Astrocyte of the cerebellum (primary cell): ENCODE measurements at places on chromosomes 16 and 17.
A peak's percentile ranks its signal among the peaks of the same experiment; 100 is the strongest.

- DNase-seq = no peak
Observed at GRCh38 chr17:72304859-72305258, 184.0 kb downstream of the SOX9 start.

DNA sequence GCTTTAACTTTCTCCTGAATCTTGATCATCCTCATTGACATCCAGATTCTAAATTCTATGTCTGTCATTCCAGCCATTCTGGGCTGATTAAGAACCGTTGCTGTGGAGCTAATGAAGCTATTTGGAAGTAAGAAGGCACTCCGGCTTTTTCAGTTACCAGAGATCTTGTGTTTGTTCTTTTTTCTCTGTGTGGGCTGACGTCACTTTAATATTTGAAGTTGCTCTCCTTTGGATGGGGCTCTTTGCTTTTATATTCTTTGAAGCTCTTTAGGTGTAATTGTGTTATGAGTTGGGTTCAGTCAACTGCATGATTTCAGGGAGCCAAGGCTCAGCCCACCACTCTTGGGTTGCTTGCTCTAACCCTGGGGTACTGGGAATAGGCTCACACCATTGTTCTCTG, 460.6 kb downstream of the CDH8 start:
- no peak for DNase-seq

DNA sequence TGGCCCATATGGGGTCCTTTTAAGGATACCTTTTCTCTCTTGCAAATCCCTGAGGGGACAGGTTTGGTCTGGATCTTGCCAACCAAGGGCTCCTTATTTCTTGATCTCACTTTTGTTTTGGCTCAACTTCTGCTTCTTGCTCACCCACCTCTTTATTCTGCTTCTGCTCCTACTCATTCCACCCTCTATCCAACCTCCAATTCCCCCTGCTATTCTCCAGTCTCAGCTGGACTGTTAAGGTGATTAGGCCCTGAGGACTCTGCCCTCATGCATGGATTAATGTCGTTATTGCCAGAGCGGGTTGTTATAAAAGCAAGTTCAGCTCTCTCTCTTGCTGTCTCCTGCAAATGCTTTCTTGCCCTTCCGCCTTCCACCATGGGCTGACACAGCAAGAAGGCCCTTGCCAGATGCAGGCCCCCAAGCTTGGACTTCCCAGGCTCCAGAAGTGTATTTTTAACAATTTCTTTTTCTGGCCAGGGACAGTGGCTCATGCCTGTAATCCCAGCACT, 29.8 kb downstream of the LAT start:
- no peak for DNase-seq

- no peak for DNase-seq
Observed at GRCh38 chr17:58219789-58220183, 731 bp upstream of the MKS1 start.

DNA sequence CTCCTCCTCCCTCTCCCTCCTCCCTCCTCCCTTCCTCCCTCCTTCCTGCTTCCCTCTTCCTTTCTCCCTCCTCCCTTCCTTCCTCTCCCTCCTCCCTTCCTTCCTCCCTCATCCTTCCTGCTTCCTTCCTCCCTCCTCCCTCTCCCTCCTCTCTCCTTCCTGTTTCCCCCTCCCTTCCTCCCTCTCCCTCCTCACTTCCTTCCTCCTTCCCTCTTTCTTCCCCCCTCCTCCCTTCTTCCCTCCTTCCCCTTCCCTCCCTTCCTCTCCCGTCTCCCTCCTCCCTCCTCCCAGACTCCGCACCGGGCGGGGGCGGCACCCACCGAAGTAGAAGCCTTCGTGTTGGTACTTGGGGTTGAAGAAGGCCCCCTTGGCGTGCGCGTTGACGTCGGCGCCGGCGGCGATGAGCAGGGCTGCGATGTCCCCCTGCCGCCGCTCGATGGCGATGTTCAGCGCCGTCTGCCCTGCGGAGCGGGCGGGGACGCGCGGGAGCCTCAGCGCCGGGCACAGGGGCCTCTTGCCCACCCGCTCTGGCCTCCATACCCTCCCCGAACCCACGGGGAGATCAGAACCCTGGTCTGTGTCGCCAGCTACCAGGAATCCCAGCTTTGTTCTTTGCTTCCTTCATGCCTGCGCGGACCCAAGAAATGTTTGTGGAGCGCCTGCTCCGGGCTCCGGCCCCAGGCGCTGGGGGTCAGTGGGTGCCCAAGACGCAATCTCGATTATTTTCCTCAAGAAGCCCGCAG, 22.2 kb downstream of the TRPV3 start:
- peak; percentile 19 for DNase-seq

GRCh38 chr16:55760310-55761001, 72.4 kb downstream of the CES1 start:
- DNase-seq = no peak

- DNase-seq = no peak
Observed at GRCh38 chr16:89696670-89697128, 4.8 kb downstream of the SPATA2L start.

DNA sequence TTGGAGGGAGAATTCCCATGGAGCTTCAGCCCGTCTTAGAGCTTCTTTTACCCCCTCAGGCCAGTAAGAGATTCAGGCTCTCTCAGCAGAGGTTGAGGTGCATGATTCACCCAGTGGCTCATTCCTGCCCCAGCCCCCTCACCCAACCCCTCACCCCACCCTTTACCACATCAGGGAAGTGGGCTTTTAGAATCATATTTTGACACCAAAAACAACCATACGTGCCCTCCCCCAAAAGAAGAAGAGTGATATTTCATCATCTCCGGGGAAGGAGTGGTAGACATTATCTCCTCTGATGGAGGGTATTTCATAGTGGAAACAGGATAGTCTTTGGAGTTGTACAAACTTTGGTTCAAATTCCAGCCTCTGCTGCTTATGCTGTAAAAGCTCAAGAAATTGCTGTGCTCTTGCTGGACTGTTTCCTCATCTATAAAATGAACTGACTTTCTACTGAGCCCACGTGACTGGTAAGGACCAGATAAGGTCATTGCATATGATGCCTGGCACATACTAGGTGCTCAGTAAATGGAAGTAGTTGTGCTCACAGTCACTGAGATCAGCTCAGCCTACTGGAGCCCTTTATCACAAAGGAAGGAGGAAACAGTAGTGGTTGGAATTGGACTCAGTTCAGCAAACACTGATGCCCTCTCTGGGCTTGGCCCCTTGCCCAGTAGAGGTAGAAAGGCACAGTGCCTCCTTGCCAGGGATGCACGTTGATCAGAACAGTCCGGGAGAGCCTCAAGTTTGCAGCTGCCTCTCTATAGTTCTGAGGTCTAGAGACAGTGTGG, 18.3 kb upstream of the CCL5 start:
- no peak for DNase-seq

DNA sequence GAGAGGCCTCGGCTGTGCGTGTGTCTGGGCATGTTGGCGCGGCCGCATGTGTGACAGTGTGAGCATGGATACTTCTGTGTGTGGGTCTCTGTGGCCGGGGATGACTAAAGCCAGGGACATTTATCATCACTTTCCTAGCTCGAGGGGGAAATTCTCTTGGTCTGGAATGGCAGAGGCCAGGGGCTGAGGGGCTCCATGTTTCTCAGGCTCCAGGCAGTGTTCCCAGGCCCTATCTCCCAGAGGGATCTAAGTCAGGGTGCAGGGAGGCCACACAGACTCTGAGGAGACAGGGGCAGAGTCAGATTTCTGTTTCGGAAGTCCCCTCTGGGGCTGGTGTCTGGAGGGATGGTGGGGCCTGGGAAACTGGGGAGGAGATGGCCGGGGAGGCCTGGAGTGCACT, 23.7 kb upstream of the SPNS2 start:
- DNase-seq = no peak
